ENCODE measurements at places on chromosomes 13 and 19.

- DNase-seq: no peak
Observed at GRCh38 chr19:1394252-1395193, 6.8 kb downstream of the GAMT start.

DNA sequence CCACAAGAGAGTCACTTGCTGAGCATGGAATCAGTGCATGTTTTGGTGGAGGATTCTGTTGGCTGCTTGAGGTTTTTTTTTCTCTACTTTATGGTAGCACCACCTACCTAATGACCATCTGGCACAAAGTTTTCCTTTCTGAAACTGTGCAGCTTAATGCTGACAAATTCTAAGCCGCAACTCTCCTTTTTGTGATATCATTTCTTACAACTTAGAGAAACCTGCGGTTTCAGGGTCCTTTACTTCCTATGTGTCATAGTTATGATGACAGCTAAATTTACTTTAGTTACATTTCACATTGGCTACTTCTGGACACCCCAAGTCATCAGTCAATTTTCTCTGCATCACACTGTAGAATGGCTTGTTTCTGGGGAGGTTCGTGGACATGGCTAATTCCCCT lies 115.4 kb upstream of the TMTC4 start:
- peak; percentile 20 for DNase-seq

DNA sequence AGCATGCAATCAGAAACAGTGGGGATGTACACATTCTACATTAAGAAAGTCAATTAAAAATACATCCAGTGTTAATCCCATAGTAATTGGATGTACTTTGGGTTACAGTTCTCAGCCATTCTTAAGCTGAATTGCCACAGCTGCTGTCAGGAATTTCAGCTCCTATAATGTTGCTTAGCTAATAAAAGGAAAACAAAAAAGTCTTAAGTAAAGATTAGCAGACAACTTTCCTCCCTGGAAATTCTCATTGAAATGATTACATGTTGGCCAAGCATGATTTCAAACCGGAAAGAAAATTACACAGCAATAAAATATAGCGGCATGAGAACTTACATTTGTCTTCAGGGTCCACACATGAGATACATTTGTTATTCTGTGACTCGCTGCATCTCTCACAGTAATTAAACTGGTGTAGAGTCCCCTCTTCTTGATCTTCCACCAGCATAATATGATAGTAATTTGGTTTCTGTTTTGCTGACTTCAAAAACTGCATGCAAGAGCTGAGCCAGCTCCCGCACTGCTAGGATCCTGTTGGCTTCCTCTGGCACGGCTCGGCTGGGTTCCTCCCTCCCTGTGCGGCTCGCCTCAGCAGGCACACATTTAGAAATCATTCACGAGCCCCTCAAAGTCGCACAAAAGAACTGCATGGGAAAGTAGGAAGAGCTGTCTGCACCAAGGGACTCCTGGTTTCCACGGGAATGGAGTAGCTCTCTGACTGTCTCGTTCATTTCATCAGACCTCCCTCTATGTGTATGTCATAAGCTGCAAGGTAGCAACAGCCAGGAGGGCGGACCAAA lies at the start of gene HTR2A:
TSS of gene HTR2A (minus strand) at position 713 of the 797 bp plus-strand sequence. CDS start 1,147 bp downstream, outside the sequence.
- DNase-seq: no peak

DNA sequence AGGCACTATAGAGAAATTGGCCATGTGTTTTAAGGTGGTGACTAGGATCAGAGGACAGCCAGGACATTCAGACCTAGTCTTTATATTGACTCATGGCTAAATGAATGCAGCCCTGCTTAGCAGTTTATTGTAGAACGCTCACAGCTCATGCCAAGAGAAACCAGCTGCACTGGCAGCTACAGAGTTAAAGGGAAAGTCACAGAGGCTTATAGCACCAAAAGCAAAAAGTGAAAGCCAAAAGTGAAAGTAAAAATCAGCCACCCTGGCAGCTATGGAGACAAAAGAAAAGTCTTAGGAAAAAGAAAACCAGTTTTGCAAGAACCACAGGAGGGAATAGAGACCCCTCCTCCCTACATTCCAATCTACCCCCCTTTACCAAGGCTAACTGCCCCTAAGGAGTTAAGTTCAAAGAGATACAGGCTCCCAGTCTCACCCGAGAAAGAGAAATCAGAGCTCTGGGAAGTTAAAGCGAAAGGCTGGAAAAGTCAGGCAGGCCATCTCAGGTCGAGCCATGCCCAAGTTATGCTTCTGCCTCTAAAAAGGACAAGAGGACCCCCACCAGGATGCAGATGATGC lies 99.0 kb downstream of the ZNF429 start:
- no peak for DNase-seq

DNA sequence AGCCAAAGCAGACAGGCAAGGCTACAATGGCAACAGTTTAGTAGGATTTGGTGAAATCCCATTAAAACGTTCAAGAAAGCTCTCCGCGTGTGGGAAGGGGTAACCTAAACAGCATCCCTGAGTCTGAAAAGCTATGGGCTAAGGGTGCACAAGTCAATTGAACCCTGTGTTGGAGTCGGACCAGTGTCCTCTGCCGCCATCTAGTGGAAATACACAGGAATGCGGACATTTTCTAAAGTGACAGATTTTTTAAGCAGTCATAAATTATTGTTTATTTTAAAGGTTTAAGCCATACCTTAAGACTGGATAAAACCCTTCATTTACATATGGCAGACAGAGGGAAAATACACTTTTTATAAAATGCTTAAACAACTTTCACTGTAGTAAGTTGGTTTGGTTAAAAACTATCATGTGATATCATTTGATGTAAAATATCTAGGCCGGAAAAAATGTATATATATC lies 26.5 kb upstream of the LSM14A start:
- peak; percentile 46 for DNase-seq

DNA sequence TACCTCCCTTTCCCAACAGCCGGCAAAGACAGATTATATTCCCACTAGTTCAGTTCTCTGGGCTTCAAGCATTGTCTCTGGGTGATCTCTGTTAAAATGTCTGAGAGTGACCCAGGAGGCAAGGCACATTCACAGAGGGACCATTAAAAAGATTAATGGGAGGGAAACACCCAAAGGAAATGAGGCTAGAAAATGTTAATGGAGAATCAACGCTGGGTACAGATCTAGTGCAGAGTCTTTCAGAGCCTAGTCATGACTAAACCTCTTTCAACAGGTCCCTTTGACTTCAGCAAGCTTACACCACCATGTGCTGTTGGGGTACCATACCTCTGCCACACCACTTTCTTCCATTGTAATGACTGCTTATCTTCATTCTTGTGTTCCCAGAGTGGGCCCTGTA lies 358.6 kb downstream of the DCT start:
- DNase-seq: no peak

- DNase-seq: peak; percentile 83
Observed at GRCh38 chr13:23069566-23069965, 111.2 kb upstream of the SGCG start.

GRCh38 chr19:52941941-52942385 lies 18.7 kb upstream of the ZNF888 start:
- DNase-seq: peak; percentile 22

Data from fibroblast of skin of abdomen (primary cell).